ENCODE measurements at places on chromosomes 16 and 17. TPM values are rescaled to one million over a fixed set of nuclear protein-coding genes. Genes with fewer than 3 reads are reported as not detected.

- no peak overlapping the region for H3K4me3 ChIP-seq
- H3K36me3 ChIP-seq = no peaks in the 10 kb centered on the region
- H3K27ac ChIP-seq = no peak overlapping the region
- H3K27me3 ChIP-seq = no peaks in the 10 kb centered on the region
- no peaks in the 10 kb centered on the region for H3K4me1 ChIP-seq
- DNase-seq = no peak
These were observed 47.4 kb downstream of the RBFOX3 start for GRCh38 chr17:79563237-79564013.

GRCh38 chr17:63537991-63538692 is 12.1 kb upstream of the DCAF7 start:
- H3K36me3 ChIP-seq = no peaks in the 10 kb centered on the region
- H3K4me1 ChIP-seq = peaks cover 12% of the 10 kb centered on the region
- no peak for DNase-seq
- H3K27me3 ChIP-seq = peaks cover 10% of the 10 kb centered on the region

DNA sequence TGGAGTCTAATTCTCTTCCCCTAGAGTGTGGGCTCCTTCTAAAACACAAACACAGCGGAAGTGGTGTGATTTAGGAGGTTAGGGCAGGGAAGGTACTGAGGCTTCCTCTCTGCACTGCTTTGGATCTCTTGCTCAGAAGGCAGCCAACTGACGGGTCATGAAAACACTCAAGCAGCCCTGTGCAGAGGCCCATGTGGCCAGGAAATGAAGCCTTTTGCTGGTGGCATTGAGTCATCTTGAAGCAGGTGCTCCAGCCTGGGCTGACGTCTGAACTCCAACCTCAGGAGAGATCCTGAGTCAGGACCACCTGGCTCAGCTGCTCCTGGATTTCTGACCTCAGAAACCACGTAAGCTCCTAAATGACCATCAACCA is 72.9 kb downstream of the MRM1 start:
- H3K27ac ChIP-seq = no peak overlapping the region
- no peaks in the 10 kb centered on the region for H3K36me3 ChIP-seq
- H3K27me3 ChIP-seq = no peaks in the 10 kb centered on the region
- no peak for DNase-seq
- no peak overlapping the region for H3K4me3 ChIP-seq
- H3K4me1 ChIP-seq = no peaks in the 10 kb centered on the region

DNA sequence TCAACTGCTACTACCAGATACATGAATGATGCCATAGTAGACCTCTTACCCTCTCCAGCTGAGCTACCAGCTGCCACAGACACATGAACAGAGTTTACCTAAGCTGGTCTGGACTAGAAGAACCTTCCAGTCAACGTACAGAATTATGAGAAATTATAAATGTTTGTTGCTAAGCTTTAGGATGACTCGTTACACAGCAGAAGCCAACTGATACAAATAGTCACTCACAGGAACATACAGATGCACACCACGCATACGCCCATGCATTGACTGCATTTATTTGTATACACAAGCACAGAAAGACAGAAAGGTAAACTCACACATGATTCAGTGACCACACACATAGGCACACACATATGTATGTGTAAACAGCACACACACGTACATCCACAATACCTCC is 164.6 kb downstream of the SALL1 start:
- no peaks in the 10 kb centered on the region for H3K27me3 ChIP-seq

DNA sequence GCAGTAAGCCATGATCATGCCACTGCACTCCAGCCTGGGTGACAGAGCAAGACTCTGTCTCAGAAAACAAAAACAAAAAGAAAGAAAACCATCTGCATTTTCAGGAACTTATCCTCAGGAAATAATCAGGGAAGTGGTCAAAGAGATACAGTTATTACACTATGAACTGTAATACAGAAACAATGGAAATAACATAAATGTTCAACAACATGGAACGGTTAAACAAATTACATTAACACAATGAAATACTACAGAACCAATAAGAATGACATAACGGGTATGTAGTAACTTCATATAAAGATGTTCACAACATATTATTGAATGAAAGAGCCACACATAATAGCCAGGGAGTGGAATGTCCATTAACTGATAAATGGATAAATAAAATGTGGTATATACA is 6.7 kb downstream of the BBS2 start:
- peaks cover 20% of the 10 kb centered on the region for H3K4me1 ChIP-seq
- DNase-seq = no peak
- H3K36me3 ChIP-seq = no peaks in the 10 kb centered on the region
- no peak overlapping the region for H3K4me3 ChIP-seq
- H3K27ac ChIP-seq = no peak overlapping the region
- H3K27me3 ChIP-seq = no peaks in the 10 kb centered on the region

GRCh38 chr17:62702746-62703260 is 75.3 kb downstream of the MRC2 start:
- no peaks in the 10 kb centered on the region for H3K36me3 ChIP-seq
- no peak for DNase-seq
- H3K27me3 ChIP-seq = no peaks in the 10 kb centered on the region
- peaks cover 29% of the 10 kb centered on the region for H3K4me1 ChIP-seq
- no peak overlapping the region for H3K27ac ChIP-seq
- no peak overlapping the region for H3K4me3 ChIP-seq

- DNase-seq = no peak
- no peaks in the 10 kb centered on the region for H3K36me3 ChIP-seq
- H3K4me3 ChIP-seq = no peak overlapping the region
- H3K27me3 ChIP-seq = no peaks in the 10 kb centered on the region
- no peak overlapping the region for H3K27ac ChIP-seq
These were observed 149.1 kb downstream of the VPS53 start for GRCh38 chr17:565521-565920.

DNA sequence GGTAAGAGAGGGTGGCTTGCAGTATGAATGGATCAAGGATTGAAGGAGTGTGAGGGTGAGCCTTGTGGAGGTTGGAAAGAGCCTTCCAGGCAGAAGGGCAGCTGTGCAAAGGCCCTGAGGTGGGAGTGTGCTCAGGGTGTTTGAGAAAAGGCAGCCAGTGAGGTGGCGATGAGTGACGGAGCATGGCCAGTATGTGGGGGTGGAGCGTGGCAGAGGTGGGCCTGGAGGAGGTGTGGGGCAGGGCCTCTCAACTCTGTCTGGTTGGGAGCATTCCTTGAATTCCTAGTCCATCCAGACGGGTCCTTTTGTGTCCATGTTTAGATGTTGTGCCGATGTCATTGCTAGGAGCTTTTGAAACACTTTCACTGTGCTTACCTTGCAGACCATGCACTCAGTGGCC is 51.3 kb downstream of the EPN2 start:
- no peaks in the 10 kb centered on the region for H3K4me1 ChIP-seq
- H3K4me3 ChIP-seq = no peak overlapping the region
- no peak overlapping the region for H3K27ac ChIP-seq
- no peaks in the 10 kb centered on the region for H3K27me3 ChIP-seq
- no peak for DNase-seq

- no peak overlapping the region for H3K27ac ChIP-seq
- no peak overlapping the region for H3K4me3 ChIP-seq
- no peak for DNase-seq
- H3K36me3 ChIP-seq = no peaks in the 10 kb centered on the region
These were observed 9.9 kb upstream of the PPM1D start for GRCh38 chr17:60590070-60590469.

- H3K4me3 ChIP-seq = no peak overlapping the region
- H3K36me3 ChIP-seq = no peaks in the 10 kb centered on the region
- H3K27ac ChIP-seq = no peak overlapping the region
- H3K27me3 ChIP-seq = no peaks in the 10 kb centered on the region
These were observed 5.7 kb downstream of the CBX1 start for GRCh38 chr17:48095611-48096010.

DNA sequence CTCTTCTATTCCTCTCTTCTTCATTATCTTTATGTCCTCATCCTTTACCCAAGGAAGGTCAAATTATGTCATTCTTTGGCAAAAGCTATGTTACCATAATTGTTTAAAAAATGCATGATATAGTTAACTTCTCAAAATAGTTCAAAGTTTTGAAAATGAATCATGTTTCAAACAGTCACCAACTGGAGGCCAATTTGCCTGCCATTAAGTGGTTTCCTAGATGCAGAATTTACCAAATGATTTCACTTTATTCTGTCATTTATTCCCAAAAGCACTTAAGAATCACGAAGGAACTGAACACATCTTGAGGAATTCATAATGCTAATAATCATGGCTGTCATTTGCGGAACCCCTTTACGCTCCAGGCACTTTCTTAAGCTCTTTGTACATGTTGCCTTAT is 190.9 kb upstream of the CDH11 start:
- H3K36me3 ChIP-seq = no peaks in the 10 kb centered on the region
- no peak overlapping the region for H3K4me3 ChIP-seq
- DNase-seq = no peak

GRCh38 chr16:8880839-8881510 is 1.2 kb upstream of the LITAFD start:
- no peaks in the 10 kb centered on the region for H3K36me3 ChIP-seq
- DNase-seq = no peak
- H3K27me3 ChIP-seq = no peaks in the 10 kb centered on the region
- no peak overlapping the region for H3K4me3 ChIP-seq
- H3K27ac ChIP-seq = no peak overlapping the region
- H3K4me1 ChIP-seq = peaks cover 21% of the 10 kb centered on the region

- no peak overlapping the region for H3K4me3 ChIP-seq
- peaks cover 19% of the 10 kb centered on the region for H3K4me1 ChIP-seq
- H3K36me3 ChIP-seq = no peaks in the 10 kb centered on the region
These were observed 30.1 kb downstream of the ADCY9 start for GRCh38 chr16:4086153-4086552.

DNA sequence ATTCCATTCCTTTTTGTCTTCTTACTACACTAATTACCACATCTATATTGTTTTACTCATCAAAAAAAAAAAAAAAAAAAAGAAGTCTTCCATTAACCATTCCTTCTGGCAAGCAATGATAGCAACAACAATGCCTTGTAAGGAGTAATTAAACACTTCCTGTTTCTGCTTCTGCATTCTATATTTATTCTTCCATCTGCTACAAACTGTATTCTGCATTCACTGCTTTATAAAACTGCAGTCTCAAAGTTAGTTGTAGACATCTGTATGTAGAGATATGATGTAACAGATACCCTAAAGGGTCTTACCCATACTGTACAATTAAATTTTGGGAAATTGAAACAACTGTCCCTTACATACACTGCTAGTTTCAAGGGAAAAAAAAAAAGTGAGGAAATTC is 28.7 kb upstream of the ABCA6 start:
- H3K4me1 ChIP-seq = no peaks in the 10 kb centered on the region
- no peak overlapping the region for H3K27ac ChIP-seq
- no peak overlapping the region for H3K4me3 ChIP-seq
- DNase-seq = no peak
- no peaks in the 10 kb centered on the region for H3K36me3 ChIP-seq

- no peak for DNase-seq
- no peaks in the 10 kb centered on the region for H3K27me3 ChIP-seq
- no peak overlapping the region for H3K27ac ChIP-seq
- no peak overlapping the region for H3K4me3 ChIP-seq
These were observed 264.3 kb downstream of the CPPED1 start for GRCh38 chr16:12539185-12539929.

- no peaks in the 10 kb centered on the region for H3K36me3 ChIP-seq
- H3K4me1 ChIP-seq = peaks cover 30% of the 10 kb centered on the region
- DNase-seq = no peak
- H3K27me3 ChIP-seq = no peaks in the 10 kb centered on the region
- H3K4me3 ChIP-seq = no peak overlapping the region
- no peak overlapping the region for H3K27ac ChIP-seq
These were observed 15.1 kb upstream of the GLG1 start for GRCh38 chr16:74622005-74622404.

Gene CTF1
- total RNA-seq = 1.0 TPM

Gene KDM6B
- total RNA-seq = 20.1 TPM

Gene ACSM2B
- 1.3 TPM for total RNA-seq

Gene CACNG5
- not detected for total RNA-seq

Gene ABCC12
- not detected for total RNA-seq

Gene KRT39
- total RNA-seq = not detected

Gene ITGAL
- 9.2 TPM for total RNA-seq

Gene ABCA3
- 21.0 TPM for total RNA-seq

Gene KIF18B
- 0.26 TPM for total RNA-seq

Gene GRAP
- total RNA-seq = 1.8 TPM

All from body of pancreas (tissue), 4 donors.